ENCODE measurements at places on chromosomes 3 and 15. TPM values are rescaled to one million over a fixed set of nuclear protein-coding genes. Genes with fewer than 3 reads are reported as not detected.

GOLGA8S gene
- total RNA-seq = 0.86 TPM

GMPPB gene
- 34.7 TPM for total RNA-seq

P2RY12 gene
- total RNA-seq = 1.4 TPM

RUBCN gene
- total RNA-seq = 20.4 TPM

MLF1 gene
- total RNA-seq = 330 TPM

RFTN1 gene
- 21.4 TPM for total RNA-seq

RBM5 gene
- total RNA-seq = 79.6 TPM

SOX14 gene
- not detected for total RNA-seq

CTXN2 gene
- total RNA-seq = not detected

APBA2 gene
- total RNA-seq = 0.95 TPM

PCCB gene
- 78.6 TPM for total RNA-seq

SLC9C1 gene
- total RNA-seq = 0.69 TPM

PRSS50 gene
- not detected for total RNA-seq

PLSCR4 gene
- total RNA-seq = 25.4 TPM

TIMP4 gene
- 33.7 TPM for total RNA-seq

COX5A gene
- 884 TPM for total RNA-seq

KCNMB2 gene
- total RNA-seq = 6.7 TPM

DNA sequence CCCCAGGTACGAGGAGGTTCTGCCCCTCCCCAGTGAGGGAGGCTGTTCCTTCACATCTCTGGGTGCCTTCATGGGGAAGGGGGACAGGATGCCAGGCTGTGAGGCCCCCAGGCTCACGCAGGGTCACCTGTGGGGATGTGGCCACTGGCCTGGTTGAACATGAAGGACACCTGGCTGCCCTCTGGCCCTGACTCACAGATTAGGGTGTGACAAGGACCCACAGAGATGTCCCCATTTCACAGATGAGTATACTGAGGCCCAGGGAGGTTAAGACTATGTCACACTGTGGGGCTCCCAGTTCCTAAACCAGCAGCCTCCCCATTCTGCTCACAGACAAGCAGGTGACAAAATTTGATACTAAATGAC is 42.4 kb downstream of the PCSK6 start:
- no peak for DNase-seq

DNA sequence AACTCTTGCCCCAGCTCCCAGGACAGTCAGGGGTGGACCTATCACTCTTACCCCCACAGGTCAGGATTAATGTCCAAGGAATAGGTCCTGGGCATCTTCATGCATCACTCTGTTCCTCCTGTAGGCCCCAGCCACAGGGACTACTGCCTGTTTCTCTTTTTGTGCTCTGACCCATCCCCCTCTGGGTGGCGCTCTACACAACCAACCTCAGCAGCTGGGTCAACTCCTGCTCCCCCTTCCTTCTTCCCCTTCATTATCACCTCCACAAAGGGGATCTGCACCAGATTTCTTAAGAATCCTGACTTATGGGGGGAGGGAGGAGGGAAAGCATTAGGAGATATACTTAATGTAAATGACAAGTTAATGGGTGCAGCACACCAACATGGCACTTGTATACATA is 12.2 kb upstream of the TRANK1 start:
- DNase-seq = no peak

- peak; percentile 24 for DNase-seq
Observed at GRCh38 chr3:117398141-117398899, 688.7 kb downstream of the TUSC7 start.

GRCh38 chr15:35522061-35522460 is 23.9 kb downstream of the DPH6 start:
- no peak for DNase-seq

DNA sequence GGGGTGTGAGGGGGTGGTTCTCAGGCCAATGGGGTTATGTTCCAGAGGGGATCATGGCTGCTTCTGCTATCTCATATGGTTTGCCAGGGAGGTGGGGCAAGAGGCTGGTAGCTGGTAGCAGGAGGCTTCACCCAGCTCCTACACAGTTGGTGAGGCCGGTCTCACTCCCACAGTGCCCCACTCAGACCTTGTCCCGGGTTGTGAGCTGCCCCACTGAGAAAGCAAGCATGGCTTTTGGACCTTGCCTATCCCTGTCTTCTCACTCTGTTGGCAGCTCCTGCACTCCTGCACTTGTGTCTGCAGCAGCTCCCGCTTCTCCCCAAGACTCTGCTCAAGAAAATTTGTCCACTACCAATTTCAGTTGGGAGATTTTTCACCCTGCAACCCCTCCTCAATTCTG is 46.1 kb downstream of the MYRIP start:
- DNase-seq = no peak

DNA sequence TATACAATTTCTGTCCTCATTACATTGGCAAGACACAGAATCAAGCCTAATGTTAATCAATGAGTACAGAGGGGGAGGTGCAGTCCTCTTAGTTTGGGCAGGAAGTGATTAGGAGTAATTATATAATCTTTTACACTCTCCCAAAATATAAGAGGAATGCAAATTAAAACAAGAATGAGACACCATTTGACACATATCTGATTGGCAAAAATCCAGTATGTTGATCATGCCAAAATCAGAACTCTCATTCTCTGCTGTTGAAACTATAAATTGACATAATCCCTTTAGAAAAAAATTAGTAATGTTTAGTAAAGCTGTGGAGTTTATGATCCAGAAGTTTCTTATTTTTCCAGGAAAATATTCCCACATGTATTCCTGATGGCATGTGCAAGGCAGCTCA is 373.4 kb downstream of the EPHA6 start:
- no peak for DNase-seq

- DNase-seq = no peak
Observed at GRCh38 chr3:27293939-27294338, 75.2 kb downstream of the NEK10 start.

GRCh38 chr15:44676676-44677075 is 13.2 kb upstream of the SPG11 start:
- no peak for DNase-seq

GRCh38 chr15:69974321-69974720 is 123.4 kb downstream of the TLE3 start:
- DNase-seq = no peak

- no peak for DNase-seq
Observed at GRCh38 chr15:61216519-61216918, 12.6 kb downstream of the RORA start.

GRCh38 chr3:84980011-84980410 is 21.2 kb downstream of the CADM2 start:
- DNase-seq = peak; percentile 17

- DNase-seq = no peak
Observed at GRCh38 chr3:194761384-194761783, 75.7 kb downstream of the FAM43A start.

GRCh38 chr3:67018105-67018788 is 20.1 kb downstream of the KBTBD8 start:
- DNase-seq = peak; percentile 83

DNA sequence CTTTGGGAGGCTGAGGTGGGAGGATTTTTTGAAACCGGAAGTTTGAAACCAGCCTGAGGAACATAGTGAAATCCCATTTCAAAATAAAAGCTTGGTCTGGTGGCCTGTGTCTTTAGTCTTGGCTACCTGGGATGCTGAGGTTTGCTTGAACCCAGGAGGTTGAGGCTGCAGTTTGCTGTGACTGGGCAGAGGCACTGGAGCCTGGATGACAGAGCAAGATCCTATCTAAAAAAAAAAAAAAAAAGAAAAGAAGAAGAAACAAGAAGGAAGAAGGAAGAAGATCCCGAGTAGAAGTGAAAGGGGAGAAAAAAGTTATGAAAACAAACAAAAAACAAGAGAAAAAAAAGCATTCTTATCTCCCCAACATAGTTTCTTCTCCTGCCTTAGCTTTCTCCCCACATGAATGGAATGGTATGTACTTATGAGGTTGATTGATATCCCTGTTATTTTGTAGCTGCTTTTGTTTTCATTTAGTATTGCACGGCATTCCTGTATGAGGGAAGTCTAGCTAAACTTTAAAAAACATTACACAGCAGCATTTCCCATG is 42.4 kb downstream of the TMEM40 start:
- DNase-seq = no peak

- peak; percentile 46 for DNase-seq
Observed at GRCh38 chr15:46408312-46408711, 773.5 kb downstream of the SQOR start.

GRCh38 chr3:71510510-71510909 is 73.0 kb downstream of the FOXP1 start:
- no peak for DNase-seq

DNA sequence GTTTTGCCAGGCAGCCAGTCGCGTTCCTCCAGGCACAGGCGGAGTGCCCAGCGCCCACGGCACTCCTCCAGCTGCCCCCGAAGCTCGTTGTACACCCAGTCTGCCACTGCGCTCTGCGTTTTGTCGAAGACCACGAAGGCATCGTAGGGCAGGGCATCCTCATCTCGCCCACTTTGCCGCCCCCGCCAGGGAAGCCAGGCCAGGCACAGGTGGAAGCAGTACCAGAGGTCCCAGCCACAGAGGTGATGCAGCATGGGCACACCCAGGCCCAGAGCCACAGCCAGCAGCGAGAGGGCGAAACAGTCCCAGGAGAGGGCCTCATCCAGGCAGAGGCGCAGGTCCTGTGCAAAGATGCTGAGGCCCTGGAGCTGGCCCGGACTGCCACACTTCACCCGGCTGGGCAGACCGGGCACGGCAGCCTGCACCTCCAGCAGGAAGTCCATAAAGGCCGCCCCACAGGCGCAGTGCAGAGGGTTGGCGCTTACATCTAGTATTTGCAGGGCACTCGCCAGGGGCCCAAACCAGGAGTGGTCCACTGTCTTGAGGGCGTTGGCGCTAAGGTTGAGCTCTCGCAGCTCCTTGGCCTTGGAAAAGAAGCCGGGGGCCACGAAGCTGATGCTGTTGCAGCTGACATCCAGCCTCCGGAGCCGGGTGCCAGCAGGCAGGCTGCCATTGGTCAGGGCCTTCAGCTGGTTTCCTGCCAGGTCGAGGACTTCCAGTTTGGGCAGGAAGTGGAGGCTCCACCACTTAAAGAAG is 3.7 kb downstream of the TLR9 start:
- DNase-seq = peak; percentile 55

- no peak for DNase-seq
Observed at GRCh38 chr3:192816351-192816750, 89.0 kb upstream of the FGF12 start.

DNA sequence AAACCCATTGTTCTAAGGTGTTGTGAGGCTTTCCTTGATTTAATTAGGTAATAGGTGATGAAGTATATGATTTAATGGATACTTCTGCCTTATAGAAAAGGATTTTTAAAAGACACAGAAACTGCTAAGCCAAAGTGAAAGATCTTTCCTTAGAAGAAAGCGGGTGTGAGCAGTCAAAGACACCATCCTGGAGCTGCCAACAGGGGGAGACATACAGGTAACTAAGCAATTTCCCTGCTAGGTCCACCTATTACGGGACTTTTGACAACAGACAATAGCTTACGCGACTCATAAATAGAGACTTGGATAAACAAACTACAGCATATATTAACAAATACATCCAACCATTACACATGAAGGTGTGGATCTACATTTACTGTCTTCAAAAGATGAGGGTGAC is 669.5 kb downstream of the SQOR start:
- DNase-seq = no peak

GRCh38 chr3:142502187-142502985 is 54.5 kb upstream of the XRN1 start:
- no peak for DNase-seq

- no peak for DNase-seq
Observed at GRCh38 chr15:76056931-76057330, 2.9 kb upstream of the TMEM266 start.

DNA sequence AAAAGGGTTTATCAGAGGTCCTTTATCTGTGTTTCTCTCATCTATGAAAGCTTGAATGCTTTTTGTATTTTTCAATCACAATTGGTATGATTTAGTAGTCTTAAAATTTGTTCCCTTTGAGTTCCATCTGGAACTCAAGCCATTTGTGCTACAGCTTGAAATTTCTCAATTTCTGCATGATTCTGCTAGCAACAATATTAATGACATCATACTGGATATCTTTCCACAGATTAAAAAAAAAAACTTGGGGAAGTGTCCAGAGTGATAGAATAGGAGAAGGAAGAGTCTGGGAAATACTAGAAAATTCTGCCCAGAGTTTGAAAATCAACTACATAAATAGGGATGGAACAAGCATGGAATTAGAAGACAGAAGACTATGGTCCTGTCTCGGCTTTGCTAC is 9.3 kb upstream of the FBN1 start:
- DNase-seq = no peak

GRCh38 chr15:88872106-88872505 is 23.2 kb downstream of the HAPLN3 start:
- no peak for DNase-seq

- DNase-seq = no peak
Observed at GRCh38 chr3:37116998-37117397, 57.4 kb downstream of the LRRFIP2 start.

DNA sequence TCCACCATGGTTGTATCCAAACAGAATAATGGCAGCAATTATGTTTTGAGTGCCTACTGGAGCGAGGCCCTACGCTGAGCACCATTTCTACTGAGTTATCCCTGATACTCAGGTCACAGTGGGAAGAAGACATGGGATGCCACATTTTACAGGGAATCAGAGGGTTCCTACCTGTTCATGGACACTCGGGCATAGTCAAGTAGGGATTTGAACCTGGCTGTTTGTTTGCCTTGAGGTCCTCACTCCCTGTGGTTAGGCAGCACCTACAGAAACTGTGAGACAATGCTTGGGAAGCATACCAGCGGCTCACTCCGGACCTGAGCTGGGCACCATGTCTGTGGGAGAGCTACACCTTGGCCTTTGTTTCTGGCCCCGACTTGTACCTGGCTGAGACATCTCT is 390.4 kb downstream of the LRTM1 start:
- no peak for DNase-seq

GRCh38 chr3:7204848-7205156 is 343.9 kb downstream of the GRM7 start:
- no peak for DNase-seq

DNA sequence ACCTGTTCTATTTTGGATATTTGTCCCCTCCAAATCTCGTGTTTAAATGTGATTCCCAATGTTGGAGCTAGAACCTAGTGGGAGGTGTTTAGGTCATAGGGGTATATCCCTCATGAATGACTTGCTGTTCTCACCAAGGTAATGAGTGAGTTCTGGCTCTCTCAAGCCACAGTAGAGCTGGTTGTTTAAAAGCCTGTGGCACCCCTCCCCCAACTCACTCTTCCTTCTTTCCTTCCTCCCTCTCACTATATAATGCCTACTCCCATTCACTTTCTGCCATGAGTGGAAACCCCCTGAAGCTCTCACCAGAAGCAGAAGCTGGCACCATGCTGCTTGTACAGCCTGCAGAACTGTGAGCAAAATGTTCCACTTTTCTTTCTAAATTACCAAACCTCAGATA is 341.1 kb downstream of the SI start:
- no peak for DNase-seq

Data from right cardiac atrium (tissue), 5 donors.